Stimulated activated CD4-positive, alpha-beta T cell treated with anti-CD3 and anti-CD28 coated beads, Interleukin-4, amount 100 ng/mL, for 1 hour (primary cell): ENCODE measurements at places on chromosomes 2 and 18.

DNA sequence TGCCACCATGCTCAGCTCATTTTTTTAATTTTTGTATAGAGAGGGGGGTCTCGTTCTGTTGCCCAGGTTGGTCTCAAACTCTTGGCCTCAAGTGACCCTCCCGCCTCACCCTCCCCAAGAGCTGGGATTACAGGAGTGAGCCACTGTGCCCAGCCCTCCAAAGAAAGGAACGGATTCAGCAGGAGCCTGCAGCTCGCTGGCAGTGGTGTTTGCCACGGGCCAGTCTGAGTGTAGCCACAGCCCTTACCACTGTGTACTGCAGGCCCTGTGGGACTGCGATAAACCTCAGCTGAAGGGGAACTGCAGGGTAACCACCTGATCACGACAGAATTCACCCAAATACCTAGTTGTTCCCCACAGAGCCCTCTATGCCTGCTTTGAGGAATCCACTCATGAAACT lies 6.8 kb downstream of the COPS9 start:
- no peak for DNase-seq

GRCh38 chr2:20501974-20502373 lies 55.1 kb downstream of the RHOB start:
- no peak for DNase-seq

GRCh38 chr2:68119504-68119903 lies 38.2 kb upstream of the PNO1 start:
- no peak for DNase-seq

- DNase-seq = no peak
Measured at GRCh38 chr18:30623401-30624065, 419.0 kb downstream of the DSC3 start.

DNA sequence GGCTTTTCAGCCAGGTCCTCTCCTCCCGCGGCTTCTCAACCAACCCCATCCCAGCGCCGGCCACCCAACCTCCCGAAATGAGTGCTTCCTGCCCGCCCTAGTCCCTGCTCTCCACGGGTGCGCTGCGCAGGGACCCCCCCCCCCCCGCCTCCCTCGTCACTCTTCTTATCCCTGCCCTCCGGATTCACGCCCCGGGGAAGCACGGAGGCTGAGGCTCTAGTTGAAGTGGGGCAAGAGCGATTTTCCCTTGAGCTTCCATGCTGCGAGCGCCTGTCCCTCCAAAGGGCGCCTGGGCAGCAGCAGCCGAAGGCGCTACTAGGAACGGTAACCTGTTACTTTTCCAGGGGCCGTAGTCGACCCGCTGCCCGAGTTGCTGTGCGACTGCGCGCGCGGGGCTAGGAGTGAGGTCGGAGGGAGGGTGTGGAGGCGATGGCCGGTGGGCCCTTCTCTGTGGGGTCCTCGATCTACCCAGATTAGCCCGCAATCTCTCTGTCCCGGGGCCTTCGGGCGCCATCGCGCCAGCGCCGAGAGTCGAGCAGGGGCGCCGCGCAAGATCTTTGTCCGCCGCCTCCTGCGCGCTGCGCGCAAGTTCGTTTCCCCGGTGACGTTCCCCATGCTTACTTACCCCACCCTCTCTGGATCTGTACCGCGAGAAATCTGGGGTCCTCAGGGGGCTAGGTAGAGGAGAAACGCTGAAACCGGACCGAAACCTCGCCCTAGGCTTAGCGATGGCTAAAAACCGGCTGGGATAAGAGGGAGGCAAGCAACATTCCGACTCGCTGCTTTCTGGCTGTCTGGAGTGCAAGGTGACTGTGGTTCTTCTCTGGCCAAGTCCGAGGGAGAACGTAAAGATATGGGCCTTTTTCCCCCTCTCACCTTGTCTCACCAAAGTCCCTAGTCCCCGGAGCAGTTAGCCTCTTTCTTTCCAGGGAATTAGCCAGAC lies 677 bp downstream of the GAD1 start:
- DNase-seq = peak; percentile 34

- no peak for DNase-seq
Measured at GRCh38 chr2:72236445-72237067, 88.9 kb upstream of the CYP26B1 start.

- no peak for DNase-seq
Measured at GRCh38 chr2:9428965-9429577, 5.6 kb downstream of the CPSF3 start.
